GM23338 (cell line): ENCODE measurements at places on chromosomes 1 and 21. TPM values are rescaled to one million over a fixed set of nuclear protein-coding genes. Genes with fewer than 3 reads are reported as not detected.

GRCh38 chr1:247923941-247924340 lies 748 bp upstream of the OR2AJ1 start:
- DNase-seq, result peak; percentile 57

DNA sequence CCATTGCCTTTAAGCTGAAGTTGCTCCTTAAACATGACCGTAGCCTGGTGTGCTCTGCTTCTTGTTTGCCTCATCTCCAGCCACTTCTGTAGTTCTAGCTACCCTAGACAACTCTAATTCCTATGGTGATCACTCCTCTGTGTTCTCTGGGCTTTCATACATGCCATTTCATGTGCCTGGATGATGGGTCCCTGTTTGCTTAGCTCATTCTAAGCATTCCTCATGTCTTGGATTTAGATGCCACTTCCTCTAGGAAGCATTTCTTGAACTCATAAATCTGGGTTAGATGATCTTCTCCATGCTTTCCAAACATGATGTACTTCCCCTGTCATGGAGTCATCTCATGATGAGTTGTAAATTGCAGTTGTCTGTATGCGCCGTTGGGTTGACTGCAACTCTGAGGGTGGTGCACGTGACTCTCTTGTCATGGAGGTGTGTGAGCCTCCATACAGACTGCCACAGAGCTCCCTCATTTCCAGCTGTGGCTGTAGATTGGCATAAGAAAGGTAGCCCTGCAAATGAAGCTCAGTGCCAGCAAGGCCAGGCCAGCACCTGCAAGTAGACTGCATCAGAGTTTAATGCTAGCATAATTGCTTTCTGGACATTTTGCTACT lies 77.2 kb downstream of the LAMC1 start:
- no peak for DNase-seq

DNA sequence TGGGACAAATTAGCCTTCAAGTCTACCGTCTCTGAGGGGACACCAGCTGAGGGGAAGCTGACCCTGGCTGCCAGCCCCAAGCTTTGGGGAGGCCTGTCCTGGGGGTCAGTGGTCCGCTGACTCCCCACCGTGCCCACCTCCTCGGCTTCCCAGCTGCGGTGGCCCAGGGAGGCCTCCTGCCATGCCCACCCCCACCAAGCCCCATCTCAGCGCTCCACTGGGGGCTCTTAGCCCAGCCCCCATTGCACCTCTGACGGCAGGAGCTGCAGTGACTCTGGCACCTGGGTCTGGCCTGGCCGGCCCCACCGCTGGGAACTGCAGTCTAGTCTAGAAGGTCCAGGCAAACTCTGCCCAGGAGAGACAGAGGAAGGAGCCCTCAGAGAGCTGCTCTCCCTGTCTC lies 30.2 kb upstream of the SIM2 start:
- no peak for DNase-seq

GRCh38 chr1:101245246-101245927 lies 8.6 kb downstream of the S1PR1 start:
- no peak for DNase-seq

DNA sequence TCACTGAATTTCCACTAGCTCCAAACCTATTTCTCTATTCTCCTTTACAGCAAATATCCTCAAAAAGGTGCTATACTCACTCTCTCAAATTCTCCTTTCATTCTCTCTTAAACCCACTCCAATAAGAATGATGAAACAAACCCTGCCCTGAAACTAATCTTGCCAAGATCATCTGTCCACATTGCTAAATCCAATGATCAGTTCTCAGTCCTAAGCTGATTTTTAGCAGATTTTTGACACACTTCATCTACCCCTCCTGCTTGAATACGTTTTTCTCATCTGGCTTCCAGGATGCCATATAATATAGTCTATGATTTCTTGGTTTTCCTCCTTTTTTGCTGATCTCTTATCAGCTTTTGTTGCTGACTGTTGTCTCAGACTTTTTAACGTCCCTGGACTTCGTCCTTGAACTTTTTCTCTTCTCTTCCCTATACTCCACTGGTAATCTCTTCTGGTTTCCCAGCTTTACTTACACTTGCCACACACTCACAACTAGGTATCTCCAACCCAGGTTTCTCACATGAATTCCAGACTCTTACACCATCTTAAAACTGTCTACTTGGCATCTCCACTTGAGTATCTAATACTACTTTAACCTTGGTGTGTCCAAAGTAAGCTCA lies 35.3 kb downstream of the RERE start:
- no peak for DNase-seq

DNA sequence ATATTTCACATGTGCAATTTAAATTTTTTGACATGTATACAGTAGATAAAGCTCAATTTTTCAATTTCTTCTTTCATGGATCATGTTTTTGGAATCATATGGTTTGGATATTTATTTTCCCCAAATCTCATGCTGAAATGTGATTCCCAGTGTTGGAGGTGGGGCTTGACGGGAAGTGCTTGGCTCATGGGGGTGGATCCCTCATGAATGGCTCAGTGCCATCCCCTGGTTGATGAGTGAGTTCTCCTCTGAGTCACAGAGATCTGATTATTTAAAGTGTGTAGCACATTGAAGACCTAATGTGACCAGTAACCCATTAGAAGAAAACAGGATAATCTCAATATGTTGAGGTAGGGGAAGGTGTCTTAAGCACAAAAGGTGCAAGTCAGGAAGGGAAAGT lies 9.1 kb upstream of the IFI16 start:
- DNase-seq, result peak; percentile 54

GRCh38 chr1:23613191-23614031 lies 54.1 kb upstream of the ID3 start:
- no peak for DNase-seq

DNA sequence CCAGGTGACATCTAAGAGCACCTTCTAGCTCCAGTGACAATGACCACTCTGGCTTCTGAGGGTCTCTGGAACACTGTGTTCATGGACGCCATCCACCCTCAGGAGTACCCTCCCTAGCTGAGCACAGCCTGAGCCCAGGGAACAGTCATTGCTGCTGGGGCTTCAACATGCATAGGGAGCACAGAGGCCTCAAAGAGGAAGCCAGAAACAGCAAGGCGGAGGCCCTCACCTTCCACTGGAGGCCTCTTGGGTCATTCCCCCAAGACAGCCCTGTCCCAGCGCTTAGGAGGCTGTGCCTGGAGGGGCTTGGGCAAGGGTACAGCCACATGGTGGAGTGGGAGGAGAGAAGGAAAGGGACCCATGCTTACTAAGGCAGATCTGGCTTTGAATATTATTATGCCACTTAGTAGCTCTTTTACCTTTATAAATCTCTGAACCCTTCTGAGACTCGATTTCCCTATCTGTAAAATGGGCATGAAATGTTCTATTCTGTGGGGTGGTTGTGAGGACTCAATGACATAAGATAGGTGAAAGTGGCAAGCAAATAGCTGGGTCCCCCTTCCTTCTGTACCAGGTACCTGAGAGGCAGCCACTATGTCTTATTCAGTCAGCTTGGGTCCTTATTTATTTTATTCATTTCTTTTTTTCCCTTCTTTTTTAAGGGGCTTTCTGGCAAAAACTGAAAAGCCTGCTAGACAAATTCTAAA lies 32.8 kb downstream of the PTAFR start:
- DNase-seq, result no peak

GRCh38 chr21:46116776-46117585 lies 19.1 kb downstream of the COL6A2 start:
- DNase-seq, result no peak

- no peak for DNase-seq
These were observed 11.2 kb downstream of the SFT2D2 start for GRCh38 chr1:168236836-168237611.

DNA sequence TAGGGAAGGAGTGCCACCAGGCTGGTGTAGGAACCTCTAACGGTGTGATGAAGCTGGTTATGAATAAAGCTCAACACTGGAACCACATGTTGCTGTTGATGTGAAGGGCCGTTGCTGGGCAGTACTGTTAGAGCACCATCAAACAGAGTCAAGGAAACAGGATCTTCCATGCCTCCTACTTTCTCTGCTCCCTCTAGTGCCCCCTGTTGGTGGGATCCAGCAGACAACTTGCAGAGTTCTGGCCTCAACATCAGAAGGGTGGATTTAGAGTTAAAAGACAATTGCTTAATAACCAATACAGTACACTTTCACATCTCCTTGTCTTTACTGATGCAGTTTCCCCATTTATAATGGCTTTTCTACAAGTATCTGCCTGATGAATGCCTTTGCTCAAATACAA lies 336.4 kb downstream of the NTNG1 start:
- peak; percentile 57 for DNase-seq

DNA sequence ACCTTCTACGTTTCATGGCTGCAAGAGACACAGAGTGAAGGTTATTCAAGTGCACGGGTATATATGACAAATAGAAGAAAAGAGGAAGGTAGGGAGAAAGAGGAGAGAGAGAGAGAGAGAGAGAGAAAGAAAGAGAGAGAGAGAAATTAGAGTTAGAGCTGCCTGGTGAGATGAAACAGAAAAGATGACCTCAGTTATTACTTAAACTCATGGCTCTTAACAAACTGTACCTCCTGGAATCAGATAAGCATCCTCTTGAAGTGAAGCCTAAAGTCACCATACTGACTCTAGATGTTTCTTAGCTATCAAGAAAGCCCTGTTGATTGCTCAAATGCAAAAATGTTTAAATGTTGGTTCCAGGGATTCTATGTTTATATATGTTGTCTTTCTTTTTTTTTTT lies 597.7 kb upstream of the ZP4 start:
- DNase-seq, result no peak

DNA sequence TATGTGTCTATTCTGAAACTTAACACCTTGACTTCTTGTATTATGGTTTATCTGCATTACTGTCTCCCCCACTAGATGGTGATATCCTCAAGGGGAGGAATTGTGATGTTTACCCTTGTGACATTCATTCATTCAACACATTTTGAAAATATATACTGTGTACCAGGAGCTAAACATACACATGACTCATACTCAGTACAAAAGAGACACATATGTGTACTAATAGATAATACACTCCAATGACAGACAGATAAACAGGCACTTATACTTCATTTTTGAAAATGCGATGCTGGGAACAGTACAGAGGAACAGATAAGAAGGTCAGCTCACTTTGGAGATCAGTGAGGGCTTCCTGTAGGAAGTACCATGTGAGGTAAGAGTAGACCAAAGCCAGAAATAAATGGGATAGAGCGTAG lies 8.9 kb upstream of the RAB3GAP2 start:
- DNase-seq, result peak; percentile 60

DNA sequence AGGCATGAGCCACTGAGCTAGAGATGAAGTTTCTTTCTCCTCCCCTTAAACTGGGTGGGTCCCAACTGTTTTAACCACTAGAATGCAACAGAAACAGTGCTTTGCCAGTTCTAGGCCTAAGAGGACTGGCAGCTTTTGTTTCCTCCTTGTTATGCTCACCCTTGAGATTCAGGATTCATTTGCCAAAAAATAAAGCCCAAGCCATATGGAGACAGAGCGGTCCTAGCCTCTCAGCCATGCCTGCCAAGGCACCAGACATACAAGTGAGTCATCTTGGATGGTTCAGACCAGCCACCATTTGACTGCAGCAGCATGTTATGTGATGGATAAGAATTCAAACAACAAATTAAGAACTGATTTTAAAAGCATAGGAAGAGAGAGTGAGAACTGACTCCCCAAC lies 38.1 kb upstream of the STUM start:
- no peak for DNase-seq

DNA sequence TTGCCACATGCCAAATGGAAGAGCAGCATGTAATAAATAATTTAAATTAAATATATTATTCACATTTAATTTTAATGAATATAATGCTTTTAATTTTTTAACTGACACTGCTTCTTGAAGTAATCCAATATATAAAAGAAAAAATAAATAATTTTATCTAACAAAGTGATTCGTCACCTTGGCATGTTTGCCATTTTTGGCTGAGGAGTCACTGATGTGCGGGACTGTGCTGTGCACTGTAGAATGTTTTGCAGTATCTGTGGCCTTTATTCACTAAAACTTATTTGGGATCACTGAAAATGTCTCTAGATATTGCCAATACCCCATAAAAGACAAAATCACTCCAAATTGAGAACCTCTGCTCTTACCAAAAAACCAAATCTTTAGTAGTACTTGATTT lies 807.8 kb downstream of the BRINP3 start:
- no peak for DNase-seq

DNA sequence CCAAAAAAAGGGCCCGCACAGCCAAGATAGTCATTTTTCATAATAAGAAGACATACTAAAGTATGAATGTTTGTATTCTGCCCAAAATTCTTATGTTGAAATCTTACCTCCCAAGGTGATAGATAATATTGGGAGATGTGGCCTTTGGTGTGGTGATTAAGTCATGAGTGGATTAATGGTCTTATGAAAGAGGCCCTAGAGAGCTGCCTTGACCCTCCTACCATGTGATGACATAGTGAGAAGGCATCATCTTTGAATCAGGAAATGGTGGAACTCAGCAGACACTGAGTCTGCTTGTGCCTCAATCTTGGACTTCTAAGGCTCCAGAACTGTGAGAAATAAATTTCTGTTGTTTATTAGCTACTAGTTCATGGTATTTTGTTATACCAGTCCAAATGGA lies 11.8 kb upstream of the RNPC3 start:
- DNase-seq, result no peak

DNA sequence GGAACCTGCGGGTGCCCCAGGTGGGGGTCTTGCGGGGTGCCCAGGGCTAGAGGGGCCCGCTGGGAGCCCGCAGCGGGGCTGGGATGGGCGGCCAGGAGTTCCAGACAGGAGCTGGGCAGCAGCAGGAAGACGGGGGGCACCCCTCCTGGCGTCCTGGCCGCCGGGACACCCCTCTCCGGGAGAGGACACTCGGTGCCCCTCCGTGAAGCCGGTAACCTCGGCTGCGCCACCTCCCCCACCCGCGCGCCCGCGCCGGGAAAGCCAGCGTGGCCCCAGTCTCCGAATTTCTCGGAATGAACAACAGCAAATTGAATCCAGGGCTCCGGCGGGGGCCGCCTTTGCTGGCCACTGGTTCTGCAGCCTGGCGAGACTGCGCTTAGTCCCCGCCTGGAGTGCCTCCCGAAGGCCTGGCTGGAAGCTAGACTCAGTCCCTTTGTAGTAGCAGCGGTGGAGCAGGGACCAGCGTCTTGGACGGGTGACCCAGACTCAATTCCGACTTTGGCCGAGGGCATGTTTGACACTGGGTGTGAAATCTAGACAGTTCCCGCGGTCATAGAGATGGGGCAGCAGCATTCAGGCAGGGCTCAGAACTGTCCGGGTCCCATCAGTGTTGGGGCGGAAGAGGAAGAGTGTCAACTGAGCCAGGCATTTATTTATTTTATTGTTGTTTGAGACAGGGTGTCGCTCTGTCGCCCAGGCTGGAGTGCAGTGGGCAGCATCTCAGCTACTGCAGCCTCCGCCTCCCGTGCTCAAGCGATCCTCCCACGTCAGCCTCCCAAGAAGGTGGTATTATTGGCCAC lies 773 bp downstream of the IFNGR2 start:
- DNase-seq, result peak; percentile 67

GRCh38 chr1:155967341-155968050 lies 10.9 kb downstream of the ARHGEF2 start:
- DNase-seq, result peak; percentile 69

- no peak for DNase-seq
These were observed 76.8 kb downstream of the TCP10L start for GRCh38 chr21:32508558-32508957.

- DNase-seq, result no peak
These were observed 99.2 kb downstream of the PLPPR4 start for GRCh38 chr1:99363531-99363930.

RAD54L gene
- total RNA-seq, result 32.5 and 48.1 TPM in 2 replicates

FOXO6 gene
- total RNA-seq, result 4.2 and 4.5 TPM in 2 replicates

OR2L2 gene
- total RNA-seq, result 0.07 TPM in 1 of 2 replicates, not detected in the other

LYPD8 gene
- total RNA-seq, result not detected in 2 replicates

BTBD19 gene
- 0.16 and 0.66 TPM in 2 replicates for total RNA-seq

DCST2 gene
- not detected in 2 replicates for total RNA-seq

DIP2A gene
- total RNA-seq, result 34.4 and 36.3 TPM in 2 replicates

OLIG2 gene
- 0.04 and 1.4 TPM in 2 replicates for total RNA-seq

SPRR2B gene
- not detected in 2 replicates for total RNA-seq

CHD1L gene
- 43.9 and 51.6 TPM in 2 replicates for total RNA-seq

HAO2 gene
- total RNA-seq, result not detected in 2 replicates
